ENCODE measurements at places on chromosomes 11 and 22.
A peak's percentile ranks its signal among the peaks of the same experiment; 100 is the strongest.

GRCh38 chr22:40727964-40728615, 48.8 kb downstream of the MCHR1 start:
- no peak for DNase-seq

GRCh38 chr11:86159581-86159891, 85.0 kb upstream of the EED start:
- no peak for DNase-seq

GRCh38 chr22:21754523-21754922, 18.9 kb upstream of the YPEL1 start:
- DNase-seq: no peak

GRCh38 chr11:33443684-33444083, 186.5 kb downstream of the HIPK3 start:
- no peak for DNase-seq

DNA sequence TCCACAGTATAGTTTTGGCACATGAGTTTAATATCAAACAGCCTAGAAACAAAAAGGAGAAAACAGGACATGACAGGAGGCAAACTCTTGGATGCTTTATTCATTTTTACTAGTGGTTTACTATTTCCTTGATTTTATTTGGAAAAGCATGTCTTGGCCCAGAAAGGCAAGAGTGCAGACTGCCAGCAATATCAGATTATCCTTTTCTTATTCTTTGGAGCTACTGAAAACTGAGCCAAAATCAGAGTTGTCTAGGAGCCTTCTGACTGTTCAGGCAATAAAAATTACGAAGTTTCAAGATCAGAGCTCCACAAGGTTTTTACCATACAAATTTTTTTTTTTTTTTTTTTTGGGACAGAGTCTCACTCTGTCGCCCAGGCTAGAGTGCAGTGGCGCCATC, 16.0 kb downstream of the CELF1 start:
- no peak for DNase-seq

GRCh38 chr11:68325183-68325906, 13.0 kb downstream of the LRP5 start:
- DNase-seq: no peak

DNA sequence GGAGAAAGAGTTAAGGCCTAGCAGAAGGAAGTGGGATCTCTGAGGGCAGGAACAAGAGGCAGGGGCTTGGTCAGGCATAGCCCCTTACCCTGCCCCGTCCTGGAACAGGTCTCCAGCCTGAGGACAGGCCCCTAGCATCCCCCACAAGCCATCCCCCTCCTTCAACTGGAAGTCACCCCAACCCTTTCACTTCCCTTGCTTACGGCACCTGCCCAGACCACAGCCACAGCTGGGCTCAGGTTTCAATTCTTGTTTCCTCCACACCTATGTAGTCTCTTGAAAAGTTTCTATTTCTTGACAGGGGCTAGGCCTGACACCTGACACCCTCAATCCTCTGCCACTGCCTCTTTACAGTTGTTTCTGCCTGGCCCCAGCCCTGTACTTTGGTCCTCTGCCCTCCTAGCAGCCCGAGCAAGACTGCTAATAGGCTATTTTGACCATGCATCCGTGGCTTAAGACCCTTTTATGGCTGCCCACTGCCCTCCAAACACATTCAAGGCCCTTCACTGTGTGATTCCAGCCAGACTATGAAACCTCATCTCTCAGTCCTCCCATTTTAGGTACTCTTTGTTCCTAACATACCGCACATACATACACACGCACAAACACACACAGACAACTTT, 10.9 kb upstream of the FCHSD2 start:
- DNase-seq: no peak

DNA sequence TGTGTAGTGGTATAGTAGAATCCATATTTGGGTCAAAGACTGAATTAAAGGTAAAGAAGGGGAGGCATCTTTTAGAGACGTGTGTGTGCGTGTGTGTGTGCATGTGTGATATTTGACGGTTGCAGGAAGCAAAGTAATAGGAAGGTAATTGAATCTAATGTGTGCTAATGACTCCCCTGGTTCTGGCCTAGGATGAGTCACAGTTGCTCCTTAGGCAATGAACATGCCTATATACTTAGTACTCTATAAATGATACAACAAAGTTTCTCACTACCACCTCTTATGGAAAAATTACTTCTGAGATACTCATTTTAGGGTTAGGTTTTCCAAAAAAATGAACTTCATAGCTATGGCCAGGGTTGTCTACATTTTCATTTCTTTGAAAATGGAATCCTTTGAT, 409.6 kb downstream of the GUCY1A2 start:
- DNase-seq: no peak

DNA sequence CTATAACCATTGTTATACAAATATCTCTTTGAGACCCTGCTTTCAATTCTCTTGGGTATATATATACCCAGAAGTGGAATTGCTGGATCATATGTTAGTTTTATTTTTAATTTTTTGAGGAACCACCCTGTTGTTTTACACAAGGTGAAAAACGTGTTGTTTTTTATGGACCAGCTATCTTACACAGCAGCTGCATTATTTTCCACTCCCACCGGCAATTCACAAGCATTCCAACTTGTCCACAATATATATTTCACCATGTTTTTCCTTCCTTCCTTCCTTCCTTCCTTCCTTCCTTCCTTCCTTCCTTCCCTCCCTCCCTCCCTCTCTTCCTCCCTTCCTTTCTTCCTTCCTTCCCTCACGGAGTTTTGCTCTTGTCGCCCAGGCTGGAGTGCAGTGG, 6.3 kb upstream of the APOL5 start:
- no peak for DNase-seq

DNA sequence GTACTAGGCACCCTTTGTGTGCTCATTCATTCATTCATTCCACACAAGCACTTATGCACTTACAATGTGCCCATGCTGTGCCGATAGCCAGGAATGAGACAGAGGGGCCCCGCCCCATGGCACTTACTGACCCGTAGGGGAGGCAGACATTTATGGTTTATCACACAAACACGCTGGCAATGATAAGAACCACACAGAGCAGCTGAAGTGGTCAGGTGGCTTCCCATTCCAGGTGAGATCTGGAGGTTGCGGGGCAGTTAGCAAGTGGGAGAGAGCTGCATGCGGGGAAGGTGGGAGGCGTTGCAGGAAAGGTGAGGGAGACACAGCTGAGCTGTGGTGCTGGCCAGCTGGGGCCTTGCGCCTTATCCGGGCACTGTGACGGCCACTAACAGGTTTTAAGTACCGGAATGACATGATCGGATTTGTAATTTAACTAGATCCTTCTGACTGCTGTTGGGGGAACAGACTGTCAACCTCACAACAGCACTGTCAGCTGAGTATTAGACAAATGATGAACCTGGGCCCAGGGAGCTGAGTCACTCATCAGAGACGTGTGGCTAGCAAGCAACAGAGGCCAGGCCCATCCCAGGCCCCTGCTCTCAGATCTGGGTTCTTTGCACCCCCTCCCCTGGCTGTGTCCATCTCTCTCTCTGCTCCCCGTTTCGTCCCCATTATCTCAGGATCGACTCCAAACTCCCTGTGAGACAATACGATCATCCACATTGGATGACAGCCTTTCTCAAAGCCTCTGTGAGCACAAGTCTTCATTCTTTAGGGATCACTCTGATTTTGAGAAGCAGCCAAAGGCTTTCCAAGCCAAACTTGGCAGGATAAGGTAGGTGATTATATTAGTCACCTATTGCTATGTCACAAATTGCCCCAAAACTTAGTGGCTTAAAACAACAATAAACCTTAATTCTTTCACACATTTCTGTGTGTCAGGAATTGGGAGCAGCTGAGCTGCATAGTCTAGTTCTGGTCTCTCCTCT, 28.4 kb downstream of the RASD2 start:
- DNase-seq: no peak

GRCh38 chr11:45665206-45665932, at the start of gene CHST1:
Gene CHST1 (minus strand): TSS chr11:45665622. CDS start chr11:45650923, 14,699 bp downstream.
- DNase-seq: no peak

GRCh38 chr22:43438666-43439347, 27.0 kb downstream of the MPPED1 start:
- no peak for DNase-seq

DNA sequence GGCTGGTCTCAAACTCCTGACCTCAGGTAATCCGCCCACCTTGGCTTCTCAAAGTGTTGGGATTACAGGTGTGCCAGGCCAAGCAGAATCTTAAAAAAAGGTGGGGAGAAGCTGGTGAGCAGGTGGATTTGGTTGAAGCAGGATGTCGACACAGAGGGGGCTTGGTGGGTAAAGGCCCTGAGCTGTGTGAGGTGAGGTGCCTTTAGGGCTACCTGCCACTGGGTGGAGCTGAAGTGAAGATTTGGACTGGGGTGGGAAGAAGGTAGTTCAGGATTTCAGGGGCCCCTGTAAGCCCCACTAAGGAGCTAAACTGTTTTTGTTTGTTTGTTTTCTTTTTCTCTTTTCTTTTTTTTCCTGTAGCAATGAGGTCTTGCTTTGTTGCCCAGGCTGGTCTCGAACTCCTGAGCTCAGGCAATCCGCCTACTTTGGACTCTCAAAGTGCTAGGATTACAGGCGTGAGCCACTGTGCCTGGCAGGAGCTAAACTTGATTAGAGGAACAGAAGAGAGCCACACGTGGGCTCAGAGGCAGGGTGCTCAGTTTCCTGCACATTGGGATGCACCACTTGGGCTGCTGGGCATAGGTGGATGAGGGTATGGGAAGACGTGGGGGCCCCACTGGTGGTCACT, 6.0 kb downstream of the P2RX6 start:
- no peak for DNase-seq

DNA sequence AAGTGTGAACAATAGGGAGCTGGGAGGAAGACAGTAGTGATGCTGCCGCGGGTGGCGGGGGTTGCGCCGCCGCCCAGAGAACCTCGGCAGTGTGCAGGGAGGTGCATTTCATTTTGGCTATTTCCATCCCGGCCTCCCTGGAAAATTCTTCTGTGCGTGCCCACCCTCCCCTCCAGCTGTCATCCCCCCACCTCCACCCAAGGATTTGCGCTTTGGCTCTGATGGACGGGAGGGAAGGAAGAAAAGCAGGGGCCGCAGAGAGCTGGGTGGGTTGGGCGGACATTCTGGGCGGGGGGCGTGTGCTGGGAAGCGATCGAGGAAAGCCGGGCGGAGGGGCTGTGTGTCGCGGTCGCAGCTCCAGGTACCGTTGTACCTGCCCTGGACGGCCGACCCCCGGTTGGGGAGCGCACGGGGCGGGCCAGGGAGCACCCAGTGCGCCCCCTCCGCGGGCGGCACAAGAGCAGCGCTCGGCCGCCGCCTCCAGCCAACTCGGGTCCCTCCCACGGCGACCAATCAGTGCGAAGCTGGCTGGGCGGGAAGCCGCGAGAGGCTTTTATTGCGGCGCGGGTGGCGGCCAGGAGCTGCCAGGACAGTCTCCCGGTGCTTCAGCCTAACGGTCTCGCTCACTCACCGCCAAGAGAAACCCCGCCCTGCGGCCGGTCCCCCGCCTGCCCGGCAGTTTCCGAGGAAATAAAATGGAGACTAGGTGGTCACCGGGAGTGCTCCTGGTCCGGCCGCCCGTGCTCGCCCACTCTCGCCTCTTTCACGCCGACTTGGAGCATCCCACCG, 1.6 kb downstream of the NCAM1 start:
- DNase-seq: no peak

GRCh38 chr11:111561306-111561705, 20.8 kb downstream of the LAYN start:
- no peak for DNase-seq

- DNase-seq: no peak
Observed at GRCh38 chr11:86592659-86593451, 79.6 kb downstream of the ME3 start.

- DNase-seq: no peak
Observed at GRCh38 chr11:73322382-73323306, 14.6 kb downstream of the ARHGEF17 start.

DNA sequence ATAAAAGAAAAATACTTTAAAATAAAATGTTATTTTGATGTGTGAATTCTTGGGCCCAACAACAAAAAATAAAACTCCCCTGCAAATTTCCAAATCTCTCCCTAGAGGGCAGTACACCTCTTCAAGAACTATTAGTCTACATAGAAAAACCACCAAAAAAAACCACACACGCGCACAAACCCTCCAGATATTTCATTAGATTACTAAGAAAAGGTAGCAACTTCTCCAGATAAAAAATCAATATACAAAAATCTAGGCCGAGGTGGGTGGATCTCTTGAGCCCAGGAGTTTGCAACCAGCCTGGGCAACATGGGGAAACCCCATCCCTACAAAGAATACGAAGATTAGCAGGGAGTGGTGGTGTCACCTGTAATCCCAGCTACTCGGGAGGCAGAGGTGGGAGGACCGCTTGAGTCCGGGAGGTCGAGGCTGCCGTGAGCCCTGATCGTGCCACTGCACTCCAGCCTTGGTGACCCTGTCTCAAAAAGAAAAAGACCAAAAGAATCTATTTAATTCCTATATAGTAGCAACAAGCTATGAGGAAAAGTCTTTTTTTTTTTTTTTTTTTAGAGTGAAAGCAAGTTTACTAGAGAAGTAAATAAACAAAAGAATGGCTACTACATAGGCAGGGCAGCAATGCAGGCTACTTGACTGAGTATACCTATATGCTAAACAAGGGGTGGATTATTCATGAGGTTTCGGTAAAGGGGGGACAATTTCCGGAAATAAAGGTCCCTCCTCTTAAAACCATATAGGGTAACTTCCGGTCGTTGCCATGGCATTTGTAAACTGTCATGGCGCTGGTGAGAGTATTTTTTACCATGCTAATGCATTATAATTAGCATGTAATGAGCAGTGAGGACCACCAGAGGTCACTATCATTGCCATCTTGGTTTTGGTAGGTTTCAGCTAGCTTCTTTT, 13.1 kb downstream of the B3GNT6 start:
- DNase-seq: peak; percentile 61

GRCh38 chr22:40635043-40635939, 1.2 kb downstream of the MRTFA start:
- DNase-seq: no peak

GRCh38 chr11:57476757-57477506, 16.6 kb downstream of the RTN4RL2 start:
- DNase-seq: no peak

GRCh38 chr11:121268581-121268980, 24.0 kb upstream of the SC5D start:
- no peak for DNase-seq

DNA sequence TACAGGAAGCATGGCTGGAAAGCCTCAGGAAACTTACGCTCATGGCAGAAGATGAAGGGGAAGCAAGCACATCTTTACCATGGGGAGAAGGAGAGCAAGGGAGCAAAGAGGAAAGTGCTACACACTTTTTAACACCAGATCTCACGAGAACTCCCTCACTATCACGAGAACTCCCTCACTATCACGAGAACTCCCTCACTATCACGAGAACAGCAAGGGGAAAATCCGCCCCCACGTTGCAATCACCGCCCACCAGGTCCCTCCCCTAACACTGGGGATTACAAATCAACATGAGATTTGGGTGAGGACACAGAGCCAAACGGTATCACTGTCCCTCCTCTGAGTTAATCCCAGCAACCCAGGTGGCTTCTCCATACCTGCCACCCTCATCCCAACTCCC, 84.5 kb downstream of the MN1 start:
- no peak for DNase-seq
